CD8-positive, alpha-beta memory T cell (primary cell): ENCODE measurements at places on chromosomes 4 and X.

GRCh38 chr4:100288161-100288560, 97.9 kb upstream of the DDIT4L start:
- no peak for DNase-seq

GRCh38 chr4:128751354-128751753, 58.1 kb upstream of the JADE1 start:
- DNase-seq: no peak

DNA sequence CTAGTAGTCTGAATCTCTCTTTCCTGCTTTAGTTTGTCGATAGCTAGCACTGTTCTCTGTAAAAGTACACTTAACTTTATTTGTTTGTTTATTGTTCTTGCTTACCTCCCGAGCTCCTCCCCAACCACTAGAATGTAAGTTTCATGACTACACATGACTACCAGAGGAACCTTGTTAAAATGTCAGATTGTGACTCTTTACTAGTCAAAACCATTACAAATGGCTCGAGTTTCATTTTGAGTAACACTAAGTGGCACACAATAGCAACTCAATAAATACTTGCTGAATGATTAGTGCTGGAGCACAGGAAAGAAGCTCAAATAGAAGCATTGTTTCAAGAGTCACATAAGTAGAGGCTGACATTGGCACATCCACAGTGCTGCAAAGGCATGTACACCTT, 116.1 kb downstream of the MAPK10 start:
- no peak for DNase-seq

GRCh38 chr4:84336964-84337705, 162.0 kb downstream of the NKX6-1 start:
- no peak for DNase-seq

GRCh38 chr4:94880956-94881355, 123.2 kb downstream of the BMPR1B start:
- DNase-seq: no peak

GRCh38 chrX:148741441-148741840, 241.0 kb downstream of the AFF2 start:
- DNase-seq: no peak

- DNase-seq: no peak
Observed at GRCh38 chrX:67613996-67614395, 70.2 kb downstream of the AR start.

DNA sequence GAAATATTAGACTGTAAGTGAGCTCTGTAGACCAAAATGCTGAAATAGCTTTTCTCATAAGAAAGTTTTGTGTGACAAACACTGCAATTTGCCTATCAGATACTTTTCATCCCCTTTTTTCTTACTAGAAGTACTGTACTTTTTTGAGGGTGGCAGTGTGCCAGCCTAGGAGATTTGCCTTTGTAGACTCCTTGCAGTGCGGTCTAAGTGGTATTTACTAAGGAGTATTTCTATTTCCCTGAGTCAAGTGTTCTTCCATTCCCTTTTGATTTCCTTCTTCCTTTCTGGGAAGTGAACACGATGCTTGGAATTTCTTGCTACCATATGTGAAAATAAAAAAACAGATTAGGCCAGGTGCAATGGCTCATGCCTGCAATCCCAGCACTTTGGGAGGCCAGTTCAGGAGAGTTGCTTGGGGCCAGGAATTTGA, 34.6 kb downstream of the PDLIM5 start:
- no peak for DNase-seq

- DNase-seq: no peak
Observed at GRCh38 chrX:15834053-15834452, 20.6 kb downstream of the AP1S2 start.
